ENCODE measurements at places on chromosomes 7 and 10.

GRCh38 chr10:121662531-121662930 lies 64.3 kb upstream of the FGFR2 start:
- no peak for DNase-seq

- DNase-seq: no peak
Observed at GRCh38 chr7:27546610-27547009, 116.1 kb downstream of the HIBADH start.

DNA sequence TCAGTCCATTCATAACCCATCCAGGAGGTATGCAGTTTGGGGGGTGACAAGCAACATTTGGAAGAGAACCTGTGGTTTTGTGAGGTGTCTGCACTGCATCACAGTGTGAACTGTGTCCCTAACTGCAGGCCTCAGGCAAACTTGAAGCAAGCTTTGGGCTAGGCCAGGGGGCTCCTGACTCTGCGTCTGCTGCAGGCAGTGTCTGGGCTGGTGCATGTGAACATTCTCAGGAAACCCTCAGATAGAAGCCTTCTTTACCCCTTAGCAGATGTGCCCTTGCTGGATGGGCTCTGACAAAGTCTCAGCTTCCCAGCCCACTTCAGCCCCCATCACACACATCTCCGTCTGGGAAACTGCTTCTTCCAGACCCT lies 61.0 kb downstream of the VIPR2 start:
- no peak for DNase-seq

DNA sequence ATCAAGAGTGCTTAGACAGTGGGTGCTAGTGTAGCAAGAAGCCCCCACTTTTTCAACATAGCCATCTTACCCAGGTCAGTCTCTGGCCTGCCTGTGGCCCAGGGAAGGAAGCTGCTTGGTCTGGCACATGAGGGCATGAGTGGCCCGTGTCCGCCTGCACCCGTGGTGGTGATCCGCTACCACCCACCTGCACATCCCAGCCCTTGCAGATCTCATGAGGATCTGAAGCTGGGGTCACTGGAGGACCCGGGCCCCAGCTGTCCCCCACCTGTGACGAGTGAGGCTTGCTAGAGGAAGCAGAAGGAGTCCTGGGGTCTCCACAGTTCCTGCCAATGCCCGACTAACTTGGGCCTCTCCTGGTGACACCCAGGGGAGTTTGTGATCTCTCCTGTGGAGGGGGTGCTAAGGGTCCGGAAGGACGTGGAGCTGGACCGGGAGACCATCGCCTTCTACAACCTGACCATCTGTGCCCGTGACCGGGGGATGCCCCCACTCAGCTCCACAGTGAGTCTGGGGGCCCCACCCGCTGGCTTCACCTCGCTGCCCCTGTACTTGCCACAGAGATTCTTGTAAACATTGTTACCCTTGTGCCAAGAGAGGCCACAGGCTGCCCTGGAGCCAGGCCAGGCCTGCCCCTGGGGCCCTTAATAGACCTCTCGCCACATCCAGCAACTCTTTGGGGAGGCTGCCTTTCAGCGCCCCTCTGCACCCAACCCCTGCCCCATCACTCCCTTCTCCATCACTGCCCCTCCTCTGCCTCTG lies 10.8 kb upstream of the VSIR start:
- no peak for DNase-seq

DNA sequence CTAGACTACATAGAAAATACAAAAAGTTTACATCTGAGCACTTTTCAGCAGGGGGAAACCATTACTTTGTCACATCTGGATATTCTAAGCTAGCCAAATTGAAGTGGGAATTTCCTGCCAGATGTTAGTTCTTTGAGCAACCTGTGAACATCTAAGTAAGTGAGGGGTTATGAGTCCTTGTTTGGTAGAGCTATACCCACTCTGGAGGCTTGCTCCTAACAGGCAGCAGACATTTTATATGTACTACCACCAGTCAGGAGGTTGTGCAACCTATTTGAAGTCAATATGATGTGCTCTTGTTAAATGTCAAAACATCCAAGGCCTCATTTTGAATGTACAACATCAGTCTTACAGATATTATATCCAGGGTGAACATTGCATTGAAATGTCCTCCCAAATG lies 143.3 kb upstream of the KAT6B start:
- DNase-seq: no peak

DNA sequence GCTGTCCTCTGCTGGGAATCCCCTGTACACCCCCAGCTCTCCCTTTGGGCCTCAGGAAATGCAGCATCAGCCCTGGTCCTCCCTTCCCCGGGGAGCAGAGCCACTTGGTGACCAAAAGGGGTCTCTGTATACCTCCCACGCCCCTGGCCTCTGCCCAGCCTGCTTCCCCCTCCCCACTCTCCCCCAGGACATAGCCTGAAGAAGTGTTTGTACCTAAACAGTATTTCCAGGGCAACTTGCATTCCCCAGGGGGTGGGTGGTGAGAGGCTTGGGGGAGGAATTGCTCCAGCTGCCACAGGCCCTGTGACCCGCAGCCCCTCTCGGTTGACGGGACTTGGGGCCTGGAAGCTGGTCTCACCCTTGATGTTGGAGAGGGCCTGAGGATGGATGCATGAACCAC lies 39.3 kb downstream of the TMEM270 start:
- DNase-seq: no peak

DNA sequence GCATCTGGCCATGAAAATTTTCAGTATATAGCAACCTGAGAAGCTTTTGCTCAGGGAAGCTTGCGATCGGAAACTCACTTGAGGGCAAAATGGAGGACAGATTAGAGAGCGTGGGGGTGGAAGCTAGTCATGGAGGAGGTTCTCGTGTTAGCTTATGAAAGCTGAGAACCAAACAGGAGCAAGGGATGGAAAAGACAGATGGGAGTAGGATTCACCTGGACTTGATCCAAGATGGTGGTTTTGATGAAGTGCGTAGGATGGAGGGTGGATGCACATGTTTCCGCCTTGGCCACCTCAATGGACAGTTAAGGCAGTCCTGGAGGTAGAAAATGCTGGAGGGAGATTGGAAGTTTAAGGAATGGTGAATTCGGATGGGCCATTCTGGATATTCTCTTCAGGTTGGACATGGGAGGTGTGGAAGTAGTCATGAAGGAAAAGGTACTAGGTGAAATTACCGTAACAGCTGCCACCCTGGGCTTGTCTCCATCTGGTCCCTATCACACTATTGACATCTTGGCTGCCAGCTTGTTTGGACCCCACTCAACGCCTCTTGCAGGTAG lies 6.3 kb upstream of the C10orf95 start:
- no peak for DNase-seq

GRCh38 chr7:25083201-25083600 lies 41.9 kb downstream of the CYCS start:
- DNase-seq: no peak

GRCh38 chr7:83579740-83580139 lies 69.2 kb downstream of the SEMA3E start:
- no peak for DNase-seq

DNA sequence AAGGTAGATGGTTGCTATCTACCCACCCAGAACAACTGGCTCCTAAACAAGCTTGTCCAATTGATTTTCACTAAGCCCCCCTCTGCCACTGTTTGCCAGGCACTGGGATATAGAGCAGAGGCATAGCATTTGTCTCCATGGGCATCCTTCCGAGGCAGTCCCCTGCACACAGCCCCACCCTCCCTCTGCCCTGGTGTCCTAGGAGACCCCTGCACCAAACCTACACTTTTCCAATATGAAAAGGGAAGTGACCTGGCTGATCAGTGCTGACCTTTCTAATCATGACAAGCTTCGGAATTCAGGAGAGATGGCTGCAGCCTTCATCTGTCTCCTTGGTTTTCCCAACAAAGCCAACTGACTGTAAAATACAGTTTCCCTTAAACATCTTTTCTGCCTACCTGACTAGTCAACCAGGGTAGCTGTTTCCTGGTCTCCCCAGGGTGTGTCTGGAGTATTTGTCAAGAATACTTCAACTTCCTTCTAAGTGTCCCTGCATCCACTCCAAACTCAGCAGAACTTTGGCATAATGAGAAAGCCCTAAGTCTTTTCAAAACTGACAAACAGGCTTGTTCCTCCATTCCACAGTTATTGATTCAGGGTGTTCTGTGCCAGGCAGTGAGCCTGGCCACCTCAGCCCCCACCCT lies 7.6 kb upstream of the SLC18A3 start:
- DNase-seq: no peak

- no peak for DNase-seq
Observed at GRCh38 chr7:159142199-159142598, 2.5 kb downstream of the VIPR2 start.

DNA sequence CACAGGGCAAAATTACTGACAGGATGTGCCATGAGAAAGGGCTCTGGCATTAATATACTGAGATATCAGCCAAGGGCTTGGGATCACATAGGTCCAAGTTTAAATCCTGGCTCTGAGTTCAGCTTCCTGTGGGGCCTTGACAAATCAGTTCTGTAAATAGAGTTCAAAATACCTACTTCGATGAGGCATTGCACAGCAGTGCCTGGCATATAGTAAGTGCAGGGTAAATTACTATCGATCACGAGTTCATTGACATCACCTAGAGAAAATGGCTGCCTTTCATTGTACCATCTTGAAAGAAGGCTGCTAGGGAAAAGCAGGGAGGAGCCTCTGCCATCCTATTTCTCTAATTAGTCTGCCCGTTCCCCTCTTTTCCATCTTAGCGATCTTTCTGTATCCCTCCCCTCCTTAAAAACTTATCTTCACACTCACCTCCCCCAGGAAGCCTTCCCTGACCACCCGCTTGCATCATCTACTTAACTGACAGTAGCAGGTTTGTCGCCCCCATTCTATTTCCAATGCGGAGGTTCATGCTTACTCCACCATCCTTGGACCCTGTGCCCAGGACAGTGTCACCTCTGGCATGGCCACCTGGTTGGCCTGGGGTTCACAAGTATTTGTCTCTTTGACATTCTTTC lies 124.5 kb downstream of the C10orf105 start:
- DNase-seq: no peak

DNA sequence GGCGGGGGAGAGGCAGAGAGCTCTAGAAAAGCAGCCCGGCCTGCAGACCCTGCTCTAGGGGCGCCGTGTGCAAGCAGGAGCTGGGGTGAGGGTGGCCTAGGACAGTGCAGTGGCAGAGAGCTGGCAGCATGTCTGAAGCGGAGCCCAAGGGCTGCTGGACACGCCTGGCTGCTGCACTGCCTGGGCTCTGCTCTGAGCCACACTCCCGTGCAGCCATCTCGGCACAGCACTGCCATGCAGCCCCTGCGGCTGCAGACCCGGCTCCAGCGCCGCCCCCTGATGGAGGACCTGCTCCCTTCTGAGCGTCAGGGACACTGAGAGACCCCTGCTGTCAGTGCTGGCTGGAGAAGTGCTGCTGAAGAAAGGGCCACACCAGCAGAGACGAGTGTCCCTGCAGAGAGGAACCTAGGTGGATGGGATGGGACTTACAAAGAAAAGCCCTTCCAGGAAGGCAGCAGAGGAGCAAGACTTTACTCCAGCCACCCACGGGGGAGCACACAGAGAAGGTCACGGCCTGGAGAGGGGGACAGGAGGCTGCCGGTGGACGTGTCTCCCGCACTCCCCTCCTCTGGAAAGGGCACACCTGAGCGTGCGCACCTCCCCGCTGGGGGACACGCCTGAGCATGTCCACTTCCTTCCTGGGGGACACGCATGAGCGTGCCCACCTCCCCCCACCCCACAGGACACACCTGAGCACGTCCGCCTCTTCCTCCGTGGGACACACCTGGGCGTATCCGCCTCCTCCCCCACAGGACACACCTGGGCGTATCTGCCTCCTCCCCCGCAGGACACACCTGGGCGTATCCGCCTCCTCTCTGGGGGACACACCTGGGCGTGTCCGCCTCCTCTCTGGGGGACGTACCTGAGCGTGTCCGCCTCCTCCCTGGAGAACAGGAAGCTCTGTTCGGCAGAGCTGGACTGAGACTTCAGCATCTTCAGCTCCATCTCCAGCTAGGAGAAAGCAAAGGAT lies 252.9 kb downstream of the MAD1L1 start:
- DNase-seq: no peak

GRCh38 chr10:103104721-103105120 lies 88.4 kb downstream of the NT5C2 start:
- no peak for DNase-seq

- no peak for DNase-seq
Observed at GRCh38 chr7:17988858-17989257, 38.8 kb downstream of the PRPS1L1 start.

DNA sequence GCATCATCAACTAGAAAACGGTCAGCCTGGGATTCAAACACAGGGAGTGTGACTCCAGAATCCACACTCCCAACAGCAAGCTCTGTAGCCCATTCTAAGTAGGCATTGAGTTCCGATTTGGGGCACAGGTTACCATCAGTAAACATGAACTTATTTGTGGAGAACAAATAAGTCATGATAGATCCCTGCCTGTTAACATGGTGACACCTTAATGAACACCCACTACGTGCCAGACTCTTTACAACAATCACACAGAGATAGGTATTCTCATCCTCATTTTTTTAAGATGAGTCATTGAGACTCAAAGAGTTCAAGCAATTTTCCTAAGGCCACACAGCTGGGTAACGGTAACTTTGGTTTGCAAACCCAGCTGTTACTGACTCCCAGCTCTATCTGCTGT lies 91.5 kb downstream of the LYZL2 start:
- DNase-seq: no peak

DNA sequence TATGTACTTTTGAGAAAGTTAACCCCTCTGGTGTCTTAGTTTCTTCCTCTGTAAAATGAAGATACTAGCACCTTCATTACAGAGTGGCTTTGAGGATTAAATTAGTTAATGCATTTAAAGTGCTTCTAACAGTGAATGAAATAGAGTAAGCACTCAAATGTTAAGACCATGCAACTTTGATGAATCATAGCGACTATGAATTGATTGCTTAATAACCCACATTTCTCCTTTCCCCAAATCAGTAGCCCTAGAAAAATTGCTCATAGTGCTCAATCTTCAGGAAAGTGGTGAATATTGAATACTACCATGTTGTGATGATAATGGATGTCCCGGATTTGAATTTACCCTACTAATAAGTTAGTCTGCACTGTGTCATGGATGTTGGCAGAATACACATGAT lies 48.1 kb downstream of the CD36 start:
- DNase-seq: no peak

DNA sequence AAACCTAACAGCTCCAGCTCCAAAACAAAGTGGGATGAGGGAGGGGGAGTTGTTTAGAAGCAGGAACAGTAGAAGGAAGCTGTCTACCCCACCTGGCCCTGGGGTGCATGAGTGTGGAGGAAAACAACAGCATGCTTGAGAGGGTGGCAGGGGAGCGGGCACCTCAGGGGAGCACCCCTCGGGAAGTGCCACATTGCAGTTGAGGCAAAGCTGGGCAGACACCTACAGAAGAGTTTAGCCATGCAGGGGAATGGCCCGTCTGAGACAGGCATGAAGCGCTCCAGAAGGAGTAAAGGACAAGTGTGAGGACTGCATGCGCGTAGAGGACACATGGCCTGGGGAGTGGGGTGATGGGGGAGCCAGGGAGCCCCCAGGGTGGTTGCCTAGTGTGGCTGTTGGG lies 18.1 kb downstream of the CHAT start:
- no peak for DNase-seq

GRCh38 chr7:13742126-13742525 lies 247.3 kb downstream of the ETV1 start:
- no peak for DNase-seq

GRCh38 chr7:117403737-117404136 lies 23.6 kb downstream of the ASZ1 start:
- DNase-seq: no peak
